ENCODE measurements at places on chromosomes 16 and 17.

DNA sequence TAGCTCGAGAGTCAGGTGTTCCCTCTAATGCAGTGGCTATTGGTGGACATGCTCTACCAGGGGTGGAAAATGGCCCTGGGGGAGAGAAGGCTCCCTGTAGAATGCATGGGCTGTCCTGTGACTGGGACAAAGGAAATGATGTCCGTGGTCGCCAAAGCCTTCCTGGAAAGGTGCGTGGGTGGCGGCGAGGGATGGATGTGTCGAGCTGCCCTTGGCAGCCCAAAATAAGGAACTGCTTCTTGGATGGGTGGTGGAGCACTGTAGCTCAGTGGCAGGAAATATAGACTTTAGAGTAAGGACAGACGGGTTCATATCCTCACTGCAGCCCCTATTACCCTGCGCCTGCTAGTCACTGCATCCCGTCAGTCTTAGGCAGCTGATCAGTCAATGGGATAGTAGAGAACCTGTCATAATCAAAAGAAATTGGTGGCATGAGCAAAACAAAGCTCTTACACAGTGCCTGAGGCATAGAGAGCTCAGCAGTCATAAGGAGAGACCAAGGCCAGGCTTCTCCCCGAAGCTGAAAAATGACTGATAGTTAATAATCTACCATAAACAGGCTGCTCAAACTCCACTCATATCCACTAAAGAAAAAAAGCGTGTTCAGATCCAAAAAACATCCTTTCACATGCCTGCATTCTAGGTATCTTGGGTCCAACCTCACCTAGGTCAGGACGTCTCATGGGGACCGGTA lies 123.5 kb upstream of the PLCG2 start:
- DNase-seq, result no peak

DNA sequence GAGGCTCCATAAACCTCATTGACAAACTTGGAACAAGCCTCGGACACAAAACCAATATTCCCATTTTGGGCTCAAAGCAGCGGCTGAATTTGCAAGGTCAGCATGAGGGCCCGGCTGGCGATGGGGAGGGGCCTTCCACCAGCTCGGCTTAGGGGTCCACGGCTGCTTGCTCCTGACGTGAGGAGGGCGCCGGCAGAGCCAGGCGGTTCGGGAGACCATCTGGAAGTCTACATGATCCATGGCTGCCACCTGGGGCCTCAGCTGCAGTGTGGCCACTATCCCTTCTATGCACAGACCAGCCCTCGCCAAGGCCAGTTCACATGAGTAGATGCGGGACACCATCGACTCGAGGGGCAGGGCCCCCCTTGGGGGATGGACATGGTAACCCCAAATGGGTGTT lies 39.1 kb downstream of the NDEL1 start:
- DNase-seq, result no peak

- DNase-seq, result no peak
Observed at GRCh38 chr17:28255616-28256015, 63.4 kb upstream of the TMEM97 start.

DNA sequence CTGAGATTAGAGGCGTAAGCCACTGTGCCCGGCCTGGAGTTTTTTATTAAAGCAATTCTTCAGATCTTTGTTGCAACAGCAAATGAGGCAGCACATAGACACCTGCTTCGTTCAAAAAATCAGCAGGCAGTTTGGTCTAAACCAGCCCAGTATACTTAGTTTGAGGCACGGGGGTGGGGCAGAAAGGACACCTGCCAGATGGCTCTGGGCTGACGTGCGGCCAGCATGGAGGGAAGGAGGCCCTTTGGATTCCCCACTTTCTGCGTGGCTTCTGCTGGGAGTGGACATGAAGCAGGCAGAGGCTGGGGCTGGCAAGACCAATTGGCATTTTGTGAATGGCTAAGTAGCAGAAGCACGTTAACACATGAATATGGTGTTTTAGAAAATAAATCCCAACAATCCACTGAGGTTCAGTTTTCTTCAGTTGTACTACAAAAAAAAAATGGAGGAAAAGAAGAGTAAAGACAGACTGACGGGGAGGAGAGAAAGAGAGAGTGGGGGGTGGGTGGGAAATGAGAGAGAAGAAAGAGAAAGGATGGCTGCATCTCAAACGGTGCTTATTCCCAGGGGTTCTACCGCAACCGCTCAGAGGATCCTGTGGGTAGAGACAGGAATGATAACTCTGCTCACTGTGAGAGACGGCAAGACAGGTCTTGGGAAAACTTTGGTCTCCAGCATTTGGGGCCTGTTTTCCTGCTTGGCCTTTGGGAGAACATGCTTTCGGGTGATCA lies 16.3 kb downstream of the C16orf46 start:
- DNase-seq, result no peak

GRCh38 chr17:48816774-48817590 lies at the start of gene TTLL6:
TSS of gene TTLL6 (minus strand) at chr17:48817229. CDS start at chr17:48817072, 157 bp downstream.
- peak; percentile 99 for DNase-seq

DNA sequence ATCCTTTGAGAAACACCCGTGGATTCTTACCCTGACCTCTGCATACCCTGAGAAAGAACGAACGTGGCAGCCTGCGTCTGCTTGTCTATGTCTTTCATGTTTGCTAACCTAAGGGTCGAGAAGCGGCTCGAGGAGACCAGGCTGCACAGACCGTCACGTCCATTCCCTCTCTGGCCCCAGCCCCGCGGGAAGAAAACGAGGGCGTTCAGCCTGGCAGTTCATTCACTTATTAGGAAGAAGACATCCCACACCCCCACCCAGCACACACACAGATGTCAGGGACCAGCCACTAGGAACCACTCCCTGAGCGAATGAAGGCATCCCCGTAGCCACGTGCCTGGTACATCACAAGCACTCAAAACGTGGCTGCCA lies 655 bp upstream of the MTHFSD start:
- DNase-seq, result no peak

GRCh38 chr17:45709728-45710288 lies 74.3 kb upstream of the CRHR1 start:
- no peak for DNase-seq

DNA sequence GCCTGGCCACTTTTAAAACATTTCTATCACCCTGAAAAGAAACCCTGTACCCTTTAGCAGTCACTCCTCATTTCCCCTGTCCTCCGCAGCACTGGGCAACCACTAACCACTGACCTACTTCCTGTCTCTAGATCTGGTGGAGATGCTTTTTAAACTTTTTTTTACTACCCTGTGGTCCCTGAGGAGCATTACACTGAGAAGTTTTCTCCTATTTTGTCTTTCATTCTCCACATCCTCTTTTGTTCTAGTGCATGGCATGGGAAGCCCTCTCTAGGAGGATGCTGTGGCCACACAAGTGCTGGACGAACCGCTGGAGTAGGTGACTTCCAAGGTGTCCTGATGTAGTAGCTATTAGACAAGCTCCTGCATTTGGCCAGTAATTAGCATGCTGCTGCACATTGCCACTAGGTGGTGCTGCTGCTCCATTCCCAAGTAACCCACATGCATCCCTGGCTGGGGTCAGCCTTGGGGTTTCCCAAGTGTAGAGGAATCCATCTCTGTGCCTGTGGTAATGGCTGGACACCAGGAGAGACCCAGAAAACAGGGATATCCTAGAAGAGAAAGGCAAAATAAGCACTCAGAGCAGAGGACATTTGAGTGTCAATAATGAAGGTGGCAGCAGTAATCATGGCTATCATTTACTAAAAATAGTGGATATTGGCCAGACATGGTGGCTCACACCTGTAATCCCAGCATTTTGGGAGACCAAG lies 143.8 kb upstream of the CRHR1 start:
- DNase-seq, result peak; percentile 73

DNA sequence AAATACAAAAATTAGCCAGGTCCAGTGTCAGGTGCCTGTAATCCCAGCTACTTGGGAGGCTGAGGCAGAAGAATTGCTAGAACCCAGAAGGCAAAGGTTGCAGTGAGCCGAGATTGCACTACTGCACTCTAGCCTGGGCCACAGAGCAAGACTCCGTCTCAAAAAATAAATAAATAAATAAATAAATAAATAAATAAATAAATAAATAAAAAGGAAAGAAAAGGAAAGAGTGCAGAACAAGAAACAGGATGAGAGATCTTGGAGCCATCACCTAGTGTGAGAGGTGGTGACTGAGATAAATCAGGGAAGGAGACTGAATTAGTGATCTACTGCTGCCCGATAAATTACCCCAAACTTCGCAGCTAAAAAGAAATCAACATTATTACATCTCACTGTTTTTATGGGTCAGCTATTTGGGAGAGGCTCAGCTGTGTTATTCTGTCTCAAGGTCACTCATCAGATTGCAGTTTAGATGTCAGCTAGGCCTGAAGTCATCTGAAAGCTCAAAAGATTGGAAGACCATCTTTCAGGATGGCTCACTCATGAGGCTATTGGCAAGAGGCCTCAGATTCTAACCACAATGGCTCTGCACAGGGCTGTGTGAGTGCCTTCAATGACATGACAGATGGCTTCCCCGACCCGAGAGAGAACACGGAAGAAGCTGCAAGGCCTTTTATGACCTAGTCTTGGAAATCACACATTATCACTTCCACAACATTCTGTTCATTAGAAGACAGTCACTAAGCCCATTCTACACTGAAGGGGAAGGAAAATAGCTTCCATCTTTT lies 66.4 kb downstream of the CMC2 start:
- no peak for DNase-seq

GRCh38 chr16:68798398-68798797 lies 44.9 kb upstream of the TANGO6 start:
- no peak for DNase-seq

DNA sequence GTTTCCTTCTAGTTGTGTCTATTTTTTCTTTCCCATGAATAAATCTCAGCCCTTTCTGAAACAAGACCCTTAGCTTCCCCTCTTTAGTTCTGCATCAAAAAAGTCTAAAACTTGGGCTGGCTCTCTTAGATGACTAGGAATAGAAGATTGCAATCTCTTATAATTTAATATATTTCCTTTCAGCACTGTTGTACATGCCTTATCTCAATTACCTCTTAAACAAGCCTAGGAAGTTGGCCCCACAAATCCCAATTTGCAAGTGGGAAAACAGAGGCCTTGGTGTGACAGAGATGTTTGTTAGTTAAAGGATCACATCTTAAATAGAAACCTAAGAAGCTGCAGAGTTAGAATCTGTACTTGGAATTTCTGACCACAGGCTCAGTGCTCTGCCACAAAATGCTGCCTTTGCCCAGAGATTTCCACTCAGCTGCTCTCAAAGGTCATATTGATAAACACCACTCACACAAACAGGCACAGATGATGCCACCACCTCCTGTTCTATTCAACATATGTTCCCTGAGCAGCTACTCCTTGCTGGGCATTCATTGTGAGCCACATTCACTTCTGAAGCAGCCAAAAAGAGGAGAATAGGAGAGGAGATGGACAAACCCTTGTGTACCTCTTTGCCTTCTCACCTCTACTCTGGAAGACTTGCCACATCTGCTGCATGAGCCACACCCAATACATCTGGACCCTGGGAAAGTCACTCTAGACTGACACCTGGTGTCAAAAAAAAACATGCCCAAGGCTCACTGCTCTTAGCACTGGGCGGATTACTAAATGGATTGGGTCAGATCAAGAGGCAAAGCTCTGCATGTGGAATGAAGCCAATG lies 5.5 kb downstream of the CCDC182 start:
- DNase-seq, result no peak

All from T47D (cell line).